ENCODE measurements at places on chromosomes 12 and 14. TPM values are rescaled to one million over a fixed set of nuclear protein-coding genes. Genes with fewer than 3 reads are reported as not detected.

The HRK gene
- 0.10 TPM for polyA plus RNA-seq

The CCDC38 gene
- 1.1 TPM for polyA plus RNA-seq

The RNASE4 gene
- polyA plus RNA-seq: 7.8 TPM

The GSC gene
- polyA plus RNA-seq: not detected

The LIN7A gene
- polyA plus RNA-seq: 18.7 TPM

The LACRT gene
- not detected for polyA plus RNA-seq

The PTPN11 gene
- 64.2 TPM for polyA plus RNA-seq

The G2E3 gene
- polyA plus RNA-seq: 32.8 TPM

The GLIPR1L2 gene
- polyA plus RNA-seq: 2.4 TPM

The GPRC5D gene
- polyA plus RNA-seq: 1.7 TPM
